ENCODE measurements at places on chromosomes 3 and 15.

- DNase-seq, result no peak
Observed at GRCh38 chr15:36161771-36162212, 417.6 kb upstream of the CDIN1 start.

DNA sequence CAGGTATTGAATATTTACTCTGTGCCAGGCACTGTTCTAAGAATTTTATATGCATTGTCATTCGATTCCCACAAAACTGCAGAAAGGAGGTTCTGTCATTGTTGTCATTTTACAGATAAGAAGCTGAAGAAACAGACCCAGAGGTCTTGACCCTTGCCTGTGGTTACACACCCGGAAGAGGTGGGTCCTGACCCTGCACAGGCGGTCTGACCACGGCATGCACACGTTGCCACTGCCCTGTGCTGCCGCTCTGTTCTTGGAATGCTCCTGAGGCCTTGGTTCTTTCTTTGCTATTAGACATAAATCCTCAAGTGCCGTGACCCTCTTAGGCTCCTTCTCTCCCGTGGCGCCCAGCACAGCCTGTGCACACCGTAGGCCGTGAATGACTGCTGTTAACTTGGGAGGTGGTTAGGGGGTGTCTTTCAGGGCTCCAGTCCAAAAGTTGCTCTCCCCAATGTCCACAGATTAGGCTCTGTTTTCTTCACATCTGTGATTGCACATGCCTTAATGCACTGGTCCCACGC, 74.1 kb upstream of the PLXNA1 start:
- DNase-seq, result no peak

DNA sequence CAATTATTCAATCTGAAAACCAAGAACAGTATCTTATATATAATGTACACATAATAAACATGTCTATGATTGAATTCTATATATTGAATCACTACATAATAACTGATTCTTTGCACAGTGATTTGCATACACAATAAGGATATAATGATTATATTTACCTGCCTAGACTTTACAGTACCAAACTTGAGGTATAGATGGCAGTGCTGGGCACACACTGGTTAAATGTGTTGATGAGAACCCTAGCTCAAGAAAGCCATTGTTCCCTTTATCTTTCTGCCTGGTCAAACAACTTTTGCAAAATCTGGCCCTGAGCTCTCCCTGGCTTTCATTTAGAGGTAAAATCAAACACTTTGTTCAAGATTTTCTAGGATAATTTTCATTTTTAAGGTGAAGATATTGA, 697.7 kb downstream of the TUSC7 start:
- no peak for DNase-seq

GRCh38 chr3:71318458-71318827, 265.1 kb downstream of the FOXP1 start:
- DNase-seq, result no peak

GRCh38 chr3:195260280-195260905, 10.6 kb downstream of the XXYLT1 start:
- DNase-seq, result no peak

GRCh38 chr3:61454006-61454585, 107.3 kb upstream of the PTPRG start:
- no peak for DNase-seq

DNA sequence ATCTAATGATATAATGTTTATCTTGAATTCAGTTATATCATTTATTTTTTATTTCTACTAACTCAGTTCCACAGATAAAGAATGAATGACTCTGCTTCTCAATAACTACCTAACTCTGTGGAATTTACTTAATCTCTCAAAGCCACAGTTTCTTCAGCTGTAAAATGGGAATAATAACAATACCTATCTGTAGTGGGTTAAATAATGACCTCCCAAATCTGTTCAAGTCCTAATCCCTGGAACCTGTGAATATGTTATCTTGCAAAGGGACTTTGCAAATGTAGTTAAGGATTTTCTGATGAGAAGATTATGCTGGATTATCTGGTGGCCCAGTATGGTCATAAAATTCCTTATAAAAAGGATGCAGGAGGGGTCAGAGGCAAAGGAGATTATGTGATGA, 61.7 kb downstream of the THRB start:
- no peak for DNase-seq

DNA sequence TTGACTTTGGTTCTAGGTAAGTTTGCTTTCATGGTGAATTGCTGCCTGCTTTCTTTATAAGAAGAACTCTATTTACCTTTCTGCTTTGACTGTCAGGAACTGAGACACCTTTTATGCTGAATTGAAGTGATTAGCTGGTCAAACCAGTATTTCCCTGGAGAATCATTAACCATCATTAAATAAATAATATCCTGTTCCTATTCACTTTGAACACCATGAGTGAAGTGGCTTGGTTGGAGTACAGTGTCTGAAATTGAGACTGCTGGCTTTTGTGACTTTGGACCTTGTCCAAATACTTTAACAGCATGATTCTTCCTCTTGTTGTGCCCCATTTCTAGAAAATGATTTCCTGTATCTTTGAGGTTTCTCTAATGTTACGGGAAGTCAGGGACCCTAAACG, 5.6 kb upstream of the TMEM62 start:
- no peak for DNase-seq

DNA sequence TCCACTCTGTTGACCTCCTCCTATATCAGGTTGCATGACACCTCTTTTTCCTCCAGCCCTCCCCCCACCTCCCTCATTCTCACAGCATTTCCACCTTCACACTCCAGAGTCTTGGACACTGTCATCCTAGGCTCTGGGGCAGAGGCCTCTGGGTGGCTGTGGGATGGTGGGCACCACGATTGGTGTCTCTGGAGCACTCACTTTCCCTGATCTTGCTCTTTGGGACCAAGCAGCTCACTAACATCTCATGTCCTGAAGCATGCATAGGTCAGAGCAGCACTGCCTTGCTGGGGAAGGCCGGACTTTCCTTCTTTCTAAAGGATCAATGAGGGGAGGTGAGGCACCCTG, 14.9 kb downstream of the ZBTB47 start:
- DNase-seq, result no peak

GRCh38 chr15:98330692-98331435, 317.5 kb upstream of the IGF1R start:
- no peak for DNase-seq

DNA sequence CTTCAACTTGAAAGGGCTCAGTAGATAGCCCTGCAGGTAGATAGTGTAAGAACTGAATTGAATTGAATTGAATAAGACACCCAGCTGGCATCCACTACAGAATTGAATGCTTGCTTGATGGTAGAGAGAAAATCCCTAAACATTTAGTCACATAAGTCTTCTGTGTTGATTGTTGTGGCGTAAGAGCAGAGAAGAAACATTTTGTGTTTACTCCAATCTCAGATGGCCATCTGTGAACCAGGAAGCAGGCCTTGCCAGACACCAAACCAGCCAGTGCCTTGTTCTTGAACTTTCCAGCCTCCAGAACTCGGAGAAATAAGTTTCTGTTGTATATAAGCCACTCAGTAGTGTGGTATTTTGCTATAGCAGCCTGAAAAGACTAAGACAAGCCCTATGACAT, 43.6 kb downstream of the SST start:
- DNase-seq, result no peak

- DNase-seq, result no peak
Observed at GRCh38 chr15:34584996-34585395, 1.5 kb upstream of the GOLGA8B start.

DNA sequence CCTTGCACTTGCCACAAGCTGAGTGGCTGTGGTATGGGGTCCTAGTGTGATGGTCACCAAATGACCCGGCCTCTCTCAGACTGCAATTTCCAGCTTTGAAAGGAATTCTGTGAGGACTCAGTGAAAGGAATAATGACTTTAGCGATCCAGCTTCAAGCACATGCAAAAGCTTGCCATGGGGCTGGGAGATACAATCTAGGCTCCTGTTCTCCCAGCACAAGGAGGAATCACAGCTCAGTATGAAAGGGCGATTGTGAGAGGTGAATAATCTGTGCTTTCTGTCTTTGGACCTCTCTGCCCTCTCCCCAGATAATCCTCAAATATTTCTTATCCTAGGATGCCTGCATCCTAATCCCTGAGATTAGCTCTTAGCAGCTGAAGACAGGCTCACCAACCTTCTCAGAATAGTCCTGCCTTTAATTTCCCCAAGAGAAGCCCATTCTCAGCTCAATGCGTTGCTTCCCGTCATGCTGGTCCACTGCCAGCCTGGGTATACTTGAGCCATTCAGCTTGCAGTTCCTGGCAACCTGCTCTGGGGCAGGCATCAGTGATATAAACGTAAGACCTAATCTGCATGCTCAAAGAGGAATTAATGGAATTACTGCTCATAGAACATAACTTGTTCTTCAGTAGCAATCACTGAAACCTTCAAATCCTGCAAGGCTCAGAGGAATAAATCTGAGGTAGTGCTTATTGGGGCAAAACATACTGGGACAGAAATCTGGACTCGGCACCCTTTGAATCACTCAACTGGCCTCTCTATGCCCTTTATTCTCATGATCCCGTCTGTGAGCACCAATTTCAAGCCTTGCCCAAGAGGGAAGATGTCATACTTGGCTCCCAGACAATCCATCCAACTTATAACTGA, 15.1 kb downstream of the TLNRD1 start:
- DNase-seq, result no peak

- no peak for DNase-seq
Observed at GRCh38 chr3:46881596-46882376, 4.3 kb downstream of the PTH1R start.

GRCh38 chr3:3627114-3627513, 172.1 kb upstream of the LRRN1 start:
- DNase-seq, result no peak

- DNase-seq, result no peak
Observed at GRCh38 chr15:40721701-40722100, 26.7 kb downstream of the RAD51 start.

GRCh38 chr15:52093539-52094510, 18.8 kb downstream of the BCL2L10 start:
- DNase-seq, result no peak

- no peak for DNase-seq
Observed at GRCh38 chr3:159239059-159239458, 437.2 kb downstream of the MFSD1 start.

DNA sequence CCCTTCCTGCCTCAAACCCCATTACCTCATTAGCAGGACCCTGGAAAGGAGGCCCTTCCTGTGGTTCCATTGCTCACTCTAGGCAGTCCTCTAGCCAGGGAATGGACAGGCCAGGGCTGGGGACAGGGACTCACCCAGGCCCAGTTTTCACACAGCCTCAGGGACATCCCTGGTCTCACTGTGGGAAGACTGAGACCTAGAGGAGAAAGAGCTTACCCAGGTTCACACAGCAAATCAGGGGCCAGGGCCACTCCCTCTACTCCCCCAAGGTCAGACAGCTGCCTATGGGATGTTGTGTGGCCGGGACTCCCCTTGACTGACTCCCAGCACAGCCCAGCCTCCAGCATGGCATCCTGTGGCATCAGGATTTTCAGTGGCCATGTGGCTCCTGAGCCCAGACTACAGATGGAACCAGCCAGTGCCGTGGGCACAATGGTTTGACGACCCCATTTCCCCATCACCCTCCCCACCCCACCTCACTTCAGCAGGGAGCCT, 49.3 kb downstream of the ADAMTS7 start:
- no peak for DNase-seq

GRCh38 chr3:192597506-192597905, 129.8 kb downstream of the FGF12 start:
- DNase-seq, result no peak

DNA sequence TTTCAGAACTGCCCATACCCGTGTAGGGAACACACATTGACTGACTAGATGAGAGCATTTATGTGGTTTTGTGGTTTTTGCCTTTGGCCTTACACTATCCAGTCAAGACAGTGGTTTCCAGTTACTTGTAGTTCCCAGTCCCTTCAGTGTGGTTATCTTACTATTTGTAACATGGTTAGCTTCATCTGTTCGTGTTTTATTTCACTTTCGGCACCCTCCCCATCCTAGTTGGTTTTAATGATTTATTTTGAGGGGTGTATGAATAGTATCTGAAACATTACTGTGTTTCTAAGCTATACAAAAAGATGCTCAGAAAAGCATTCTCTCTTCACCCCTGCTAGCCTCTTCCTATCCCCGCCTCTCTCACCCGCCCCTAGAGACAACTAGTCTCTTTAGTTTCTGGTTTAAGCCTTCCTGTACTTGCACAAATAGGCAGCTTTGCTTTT, 14.1 kb downstream of the LYSMD4 start:
- no peak for DNase-seq

GRCh38 chr15:63373866-63374548, 7.6 kb downstream of the CA12 start:
- DNase-seq, result no peak

- DNase-seq, result no peak
Observed at GRCh38 chr15:52082197-52083036, 30.2 kb downstream of the BCL2L10 start.

- no peak for DNase-seq
Observed at GRCh38 chr3:42314411-42314810, 48.4 kb upstream of the CCK start.

GRCh38 chr15:96553006-96553405, 222.5 kb downstream of the NR2F2 start:
- no peak for DNase-seq

DNA sequence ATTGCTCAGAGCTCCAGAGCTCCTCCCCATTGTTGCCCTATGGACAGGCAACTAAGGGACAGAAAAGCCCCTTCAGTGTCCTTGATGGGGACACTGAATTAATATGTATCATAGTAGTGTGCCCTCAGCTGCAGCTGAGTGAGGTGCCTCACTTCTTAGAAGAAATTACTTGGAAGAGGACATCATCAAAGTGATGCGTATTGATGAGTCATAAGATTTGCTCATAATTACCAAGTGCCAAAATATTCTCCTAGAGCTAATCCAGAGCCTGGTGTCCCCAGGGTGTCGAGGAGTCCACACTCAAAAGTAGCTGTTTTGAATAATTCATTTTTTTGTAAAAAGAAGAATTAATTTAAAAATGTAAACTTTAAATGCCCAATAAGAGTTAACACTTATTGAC, 200.7 kb upstream of the SEMA6D start:
- DNase-seq, result no peak

GRCh38 chr3:126355777-126356372, 1.3 kb downstream of the KLF15 start:
- DNase-seq, result no peak

- no peak for DNase-seq
Observed at GRCh38 chr15:43913941-43914340, 87.1 kb downstream of the WDR76 start.

DNA sequence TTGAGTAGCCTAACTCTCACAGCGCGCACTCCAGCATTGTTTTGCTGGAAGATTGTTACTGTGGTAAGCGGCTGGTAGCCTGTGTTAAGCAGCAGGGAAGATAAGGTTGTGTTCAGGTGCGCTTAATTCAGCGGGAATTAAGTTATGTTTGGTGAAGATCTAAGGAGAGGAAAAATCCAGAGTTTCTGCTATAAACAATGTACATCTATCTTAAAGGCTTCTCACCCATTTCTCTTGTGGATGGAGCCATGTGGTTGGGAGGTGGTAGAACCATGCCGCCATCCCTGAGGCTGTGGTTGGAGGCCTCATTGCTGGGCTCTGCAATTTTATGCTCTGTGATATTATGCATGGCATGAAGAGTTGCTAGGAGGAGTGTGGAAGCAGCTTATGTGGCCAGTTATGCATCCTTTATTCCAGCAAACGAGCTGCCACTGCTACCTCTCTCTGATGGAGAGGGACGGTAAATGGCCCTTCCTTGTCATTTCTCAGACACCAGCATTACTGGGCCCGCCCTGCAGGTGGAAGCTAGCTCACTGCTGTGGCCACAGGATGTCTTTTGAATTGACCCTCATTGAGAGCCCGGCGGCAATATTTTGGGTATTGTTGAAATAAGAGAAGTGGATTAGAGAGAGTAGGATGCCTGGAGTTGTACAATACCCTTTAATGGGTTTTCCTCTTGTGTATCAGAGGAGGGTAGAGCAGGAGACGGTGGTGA, 1.3 kb downstream of the MINAR1 start:
- no peak for DNase-seq

- DNase-seq, result no peak
Observed at GRCh38 chr15:61598655-61599054, 369.6 kb upstream of the RORA start.

All from stimulated activated CD8-positive, alpha-beta memory T cell treated with anti-CD3 and anti-CD28 coated beads, Interleukin-4, amount 100 ng/mL, for 4 hours (primary cell).